ENCODE measurements at places on chromosomes 3 and 15. TPM values are rescaled to one million over a fixed set of nuclear protein-coding genes. Genes with fewer than 3 reads are reported as not detected.

Gene NTRK3
- 2.4 TPM for polyA plus RNA-seq

GRCh38 chr3:177426106-177426877 is 229.0 kb upstream of the TBL1XR1 start:
- no peak for DNase-seq

Gene CCR2
- polyA plus RNA-seq = 0.53 TPM

Gene HRG
- not detected for polyA plus RNA-seq

DNA sequence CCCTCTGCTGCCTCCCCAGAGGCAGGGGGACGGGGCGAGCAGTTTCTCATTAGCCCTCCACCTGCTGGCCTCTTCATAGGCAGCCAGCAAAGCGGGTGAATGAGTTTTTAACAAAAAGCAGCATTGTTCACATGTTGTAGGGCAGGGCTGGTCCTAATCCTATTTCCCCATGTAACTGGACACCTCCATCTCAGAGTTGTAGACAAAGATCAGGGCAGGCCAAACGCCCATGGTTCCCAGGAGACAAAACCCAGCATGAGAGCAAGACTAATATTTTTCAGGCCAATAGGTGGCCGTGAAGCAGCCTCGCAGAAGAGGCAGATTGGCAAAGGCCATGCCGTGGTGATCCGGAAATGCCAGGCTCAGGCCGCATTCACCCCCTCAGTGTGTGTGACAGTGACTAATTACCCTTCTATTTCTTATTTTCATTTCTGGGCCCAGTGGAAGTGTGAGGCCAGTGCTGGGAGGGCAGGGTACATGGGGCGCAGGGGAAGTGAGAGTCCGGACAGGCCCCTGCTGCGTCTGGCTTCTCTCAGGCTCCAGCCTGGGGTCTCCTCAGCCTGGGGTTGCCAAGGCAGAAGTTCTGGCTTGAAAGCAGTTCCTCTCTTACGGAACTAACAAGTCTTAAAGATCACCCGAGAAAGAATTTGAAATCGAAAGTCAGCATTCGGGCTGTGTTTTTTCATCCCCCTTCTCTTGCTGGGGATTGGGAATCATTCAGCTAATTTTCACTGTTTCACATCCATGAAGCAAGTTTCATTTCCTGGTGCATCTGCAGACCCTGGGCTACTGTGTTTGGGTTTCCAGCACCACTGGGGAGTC is 64.8 kb downstream of the BOC start:
- no peak for DNase-seq

GRCh38 chr3:183455089-183455488 is 26.7 kb upstream of the MCF2L2 start:
- DNase-seq = no peak

GRCh38 chr3:8301977-8302735 is 199.5 kb upstream of the LMCD1 start:
- no peak for DNase-seq

DNA sequence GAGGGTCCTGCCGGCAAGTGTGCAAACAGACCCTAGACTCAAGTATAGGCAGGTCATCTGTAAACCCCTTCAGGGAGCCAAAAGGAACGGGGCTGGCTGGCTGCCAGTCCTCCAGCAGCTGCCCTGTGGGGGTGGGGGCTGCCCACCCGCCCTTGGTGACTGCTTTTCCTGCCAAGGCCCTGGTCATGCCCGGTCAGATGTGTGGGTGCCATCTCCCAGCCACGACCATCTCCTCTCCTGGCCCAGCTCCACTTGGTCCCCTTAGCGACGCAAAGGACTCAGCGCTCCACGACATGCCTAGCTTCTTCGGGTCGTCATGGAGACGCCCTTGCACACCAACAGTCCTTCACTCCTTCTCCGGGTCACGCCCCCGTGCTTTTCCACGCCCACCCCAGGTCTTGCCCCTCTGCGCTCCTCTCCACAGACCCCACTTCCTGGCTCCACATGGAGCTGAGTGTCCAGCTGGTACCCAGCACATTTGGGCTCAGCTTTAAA is 2.4 kb downstream of the MUC4 start:
- no peak for DNase-seq

Gene ADCY5
- polyA plus RNA-seq = 78.5 TPM

DNA sequence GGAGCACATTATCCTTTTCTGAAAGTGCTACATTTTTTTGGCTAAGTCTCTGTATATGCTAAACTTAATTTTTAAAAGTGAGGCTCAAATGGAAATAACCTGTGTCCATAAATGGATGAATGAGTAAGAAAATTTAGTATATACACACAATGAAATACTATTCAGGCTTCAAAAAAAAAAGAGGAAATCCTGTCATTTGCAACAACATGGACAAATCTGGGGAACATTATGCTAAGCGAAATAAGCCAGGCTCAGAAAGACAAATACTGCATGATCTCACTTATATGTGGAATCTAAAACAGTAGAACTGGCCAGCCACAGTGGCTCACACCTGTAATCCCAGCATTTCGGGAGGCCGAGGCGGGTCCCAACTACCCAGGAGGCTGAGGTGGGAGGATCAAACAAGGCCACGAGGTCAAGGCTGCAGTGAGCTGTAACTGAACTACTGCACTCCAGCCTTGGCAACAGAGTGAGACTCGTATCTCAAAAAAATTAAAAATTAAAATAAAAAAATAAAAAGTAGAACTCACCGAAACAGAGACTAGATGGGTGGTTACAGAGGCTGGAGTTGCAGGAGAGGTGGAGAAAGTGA is 25.8 kb downstream of the CCDC12 start:
- DNase-seq = no peak

- no peak for DNase-seq
Measured at GRCh38 chr3:163601426-163601825, 1476.9 kb downstream of the SI start.

DNA sequence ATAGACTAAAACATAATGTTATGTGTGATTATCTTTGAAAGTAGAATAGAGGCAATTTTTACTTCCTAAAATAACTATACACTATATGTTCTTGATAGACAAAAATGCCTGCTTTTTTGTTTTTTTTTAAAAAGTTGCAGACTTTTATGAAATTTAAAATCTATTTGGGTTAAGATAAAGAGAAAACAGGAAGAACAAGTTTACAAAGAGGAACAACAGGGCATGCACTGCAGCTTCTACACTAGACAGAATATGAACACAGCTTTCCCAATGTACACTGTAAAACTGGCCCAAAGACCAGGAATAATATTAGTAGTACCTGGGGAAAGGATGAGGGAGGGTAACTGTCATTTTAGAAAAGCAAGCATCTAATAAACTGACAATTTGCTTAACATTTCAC is 53.7 kb downstream of the NR1I2 start:
- no peak for DNase-seq

GRCh38 chr3:149085828-149086231 is 503 bp downstream of the HLTF start:
- DNase-seq = no peak

DNA sequence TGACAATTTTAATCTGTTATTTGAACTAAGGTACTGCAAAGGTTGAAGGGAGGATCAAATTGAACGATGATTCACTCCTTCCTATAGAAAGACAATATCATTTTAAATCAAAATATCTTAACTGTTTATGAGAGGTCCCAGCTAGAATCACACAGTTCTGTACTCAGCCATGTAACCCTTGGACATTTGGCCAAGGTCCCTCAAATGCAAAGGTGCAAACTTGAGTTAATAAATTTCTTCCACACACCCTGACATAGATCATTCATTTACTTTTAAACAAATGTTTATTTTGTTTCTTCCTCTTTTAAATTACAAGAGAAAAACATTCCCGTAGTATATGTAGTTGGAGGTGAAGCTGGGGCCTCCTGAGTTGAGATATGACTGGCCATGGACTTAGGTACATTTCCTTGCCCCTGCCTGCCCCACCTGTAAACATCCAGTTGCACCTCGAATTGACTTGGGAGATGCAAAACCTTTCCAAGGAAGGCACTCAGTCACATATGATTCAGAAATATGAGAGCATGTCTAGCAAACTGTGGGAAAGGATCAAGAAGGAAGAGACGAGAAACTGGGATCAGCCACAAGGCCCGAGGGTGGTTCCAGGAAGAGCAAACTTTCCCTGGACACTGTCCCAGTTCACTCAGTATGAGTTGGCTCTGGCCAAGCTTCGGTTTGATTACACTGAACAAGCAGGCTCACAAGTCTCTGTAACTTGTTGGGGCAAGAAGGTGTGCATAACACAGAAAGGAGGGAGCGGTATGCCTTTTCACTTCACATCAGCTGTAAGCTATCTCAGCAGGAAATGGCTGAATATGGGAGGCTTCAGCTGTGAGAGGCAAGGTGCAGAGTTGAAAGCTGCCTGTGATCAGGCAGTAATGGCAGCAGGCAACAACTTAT is 6.7 kb downstream of the TNFSF10 start:
- peak; percentile 73 for DNase-seq

- DNase-seq = peak; percentile 33
Measured at GRCh38 chr15:60781211-60781713, 302.3 kb upstream of the ICE2 start.

Gene FANCD2OS
- polyA plus RNA-seq = not detected

- DNase-seq = no peak
Measured at GRCh38 chr3:168850109-168850508, 754.4 kb upstream of the GOLIM4 start.

GRCh38 chr15:48250640-48251076 is 44.6 kb downstream of the SLC12A1 start:
- DNase-seq = peak; percentile 20

DNA sequence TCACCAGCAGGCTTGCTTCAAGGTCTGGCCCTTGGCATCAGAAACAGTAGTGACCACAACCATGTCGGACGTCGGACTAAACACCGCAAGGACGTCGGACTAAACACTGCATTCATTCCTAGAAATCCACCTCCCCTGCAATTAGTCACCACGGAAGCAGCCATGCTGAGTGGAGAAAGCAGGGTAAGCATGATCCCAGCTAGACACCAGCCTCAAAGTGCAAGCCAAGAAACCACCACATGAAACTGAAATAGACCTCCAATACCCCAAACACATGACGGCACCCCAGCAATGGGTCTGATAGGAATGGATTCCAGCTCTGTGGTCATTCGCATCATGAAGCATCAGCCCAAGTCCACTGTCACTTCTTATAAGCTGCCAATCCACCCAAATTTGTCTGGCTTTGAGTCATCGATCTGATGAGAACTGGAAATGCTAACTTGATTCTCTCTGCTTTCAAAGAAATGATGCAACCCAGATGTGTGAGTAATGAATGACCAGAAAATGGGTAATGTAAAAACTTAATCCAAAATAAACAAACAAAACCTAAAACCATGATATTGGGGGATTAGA is 348.3 kb upstream of the TMCO5A start:
- DNase-seq = no peak

DNA sequence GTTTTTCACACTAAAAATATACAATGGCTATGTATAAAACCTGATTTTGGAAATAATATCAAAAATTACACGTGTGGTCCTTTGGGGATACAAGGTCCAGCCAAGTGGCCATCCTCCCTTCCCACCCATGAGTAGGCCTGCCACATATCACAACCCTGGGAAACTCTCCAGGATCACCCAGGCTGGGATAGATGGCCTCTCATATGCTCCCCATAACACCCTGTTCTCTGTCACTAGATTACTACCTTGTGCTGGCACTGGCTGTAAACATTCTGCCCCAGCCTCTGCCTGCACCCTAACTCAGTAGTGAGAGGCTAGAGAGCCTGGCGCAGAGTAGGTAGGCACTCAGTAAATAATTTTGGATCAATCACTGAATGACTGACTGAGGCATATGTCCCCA is 52.1 kb downstream of the CLDN18 start:
- no peak for DNase-seq

DNA sequence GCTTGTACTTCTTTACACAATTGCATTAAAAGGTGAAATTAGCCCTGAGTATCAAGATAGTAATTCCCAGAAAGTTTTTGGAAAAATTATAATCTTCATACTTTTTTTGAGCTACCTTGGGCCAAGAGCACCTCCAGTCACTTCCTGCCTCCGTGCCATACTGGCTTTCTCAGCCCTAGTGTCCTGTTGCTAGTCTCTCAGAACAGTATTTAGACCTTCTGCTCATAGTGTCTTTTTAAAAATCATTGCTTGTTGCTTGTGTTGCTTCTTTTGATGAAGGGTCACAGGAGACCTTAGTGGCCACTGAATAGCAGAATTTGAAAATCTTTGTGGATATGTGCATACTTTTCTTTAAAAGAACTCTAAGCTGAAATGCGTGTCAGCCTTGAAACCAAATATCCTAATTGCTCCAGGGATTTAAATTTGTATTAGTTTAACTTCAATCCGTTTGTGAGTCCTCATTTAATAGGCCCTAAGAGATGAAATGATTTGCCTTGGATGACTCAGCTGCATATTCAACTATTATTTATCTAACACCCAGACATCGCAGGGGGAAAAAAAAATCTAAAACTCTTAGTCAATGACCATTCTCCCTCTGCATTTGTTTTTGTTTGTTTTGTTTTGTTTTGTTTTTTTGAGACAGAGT is 29.1 kb upstream of the LXN start:
- no peak for DNase-seq

- no peak for DNase-seq
Measured at GRCh38 chr15:84659904-84660781, 2.1 kb upstream of the NMB start.

DNA sequence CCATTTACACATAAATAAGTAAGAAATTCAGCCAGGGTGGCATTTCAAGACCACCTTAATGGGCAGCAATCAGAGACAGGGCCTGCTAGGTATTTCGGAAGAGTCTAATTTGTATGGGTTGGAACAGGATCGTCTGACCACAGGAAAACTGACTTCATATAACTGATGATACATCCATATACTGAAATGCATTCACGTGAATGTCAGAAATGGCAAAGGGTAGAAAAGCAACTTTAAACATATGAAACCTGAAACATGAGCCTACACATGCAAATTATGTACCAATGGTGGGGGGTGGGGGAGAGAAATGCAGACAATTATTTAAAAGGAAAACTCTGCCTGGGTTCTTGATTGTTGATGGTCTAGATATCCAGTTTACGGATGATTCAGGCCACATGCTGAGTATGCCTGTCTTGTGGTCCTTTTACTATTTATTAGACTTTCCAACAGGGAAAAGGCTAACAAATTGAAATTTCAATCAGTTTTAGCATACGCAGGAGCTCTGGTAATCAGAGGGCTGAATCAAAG is 582.2 kb downstream of the FOXP1 start:
- DNase-seq = no peak

DNA sequence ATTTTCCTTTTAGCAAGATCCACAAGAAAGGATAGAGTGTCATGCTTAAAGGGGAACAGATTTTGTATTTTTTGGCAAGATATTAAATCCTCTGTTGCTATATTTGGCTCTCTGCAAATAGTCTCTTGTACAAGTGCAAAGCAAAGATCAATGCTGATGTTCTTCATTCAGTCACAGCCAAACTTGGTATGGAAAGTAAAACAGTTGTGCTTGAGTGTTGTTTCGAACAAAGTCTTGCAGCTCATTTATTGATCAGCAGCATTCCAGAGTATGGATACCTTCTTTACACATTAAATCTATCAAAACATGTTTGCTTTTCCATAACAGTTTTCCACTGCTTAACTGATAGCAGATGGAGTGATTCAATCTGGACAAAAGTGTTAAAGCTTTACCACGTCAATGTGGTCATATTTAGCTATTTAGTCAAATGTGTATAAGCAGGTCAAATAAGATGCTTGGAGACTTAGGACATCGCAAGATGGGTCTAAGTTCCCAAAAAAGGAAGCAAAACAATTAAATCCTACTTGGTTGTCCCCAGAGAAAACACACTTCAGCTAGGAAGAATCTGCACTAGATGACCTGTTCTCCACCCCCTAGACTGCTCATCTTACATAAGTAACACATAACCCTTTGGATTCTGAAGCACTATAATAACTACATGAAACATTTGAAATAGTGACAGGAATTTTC is 52.4 kb downstream of the VGLL3 start:
- no peak for DNase-seq

- DNase-seq = peak; percentile 73
Measured at GRCh38 chr3:141644931-141645330, 93.2 kb upstream of the RNF7 start.

Gene ESYT3
- 1.0 TPM for polyA plus RNA-seq

- DNase-seq = peak; percentile 28
Measured at GRCh38 chr3:182214416-182214815, 502.7 kb downstream of the SOX2 start.
